ENCODE measurements at places on chromosomes 4 and X.

DNA sequence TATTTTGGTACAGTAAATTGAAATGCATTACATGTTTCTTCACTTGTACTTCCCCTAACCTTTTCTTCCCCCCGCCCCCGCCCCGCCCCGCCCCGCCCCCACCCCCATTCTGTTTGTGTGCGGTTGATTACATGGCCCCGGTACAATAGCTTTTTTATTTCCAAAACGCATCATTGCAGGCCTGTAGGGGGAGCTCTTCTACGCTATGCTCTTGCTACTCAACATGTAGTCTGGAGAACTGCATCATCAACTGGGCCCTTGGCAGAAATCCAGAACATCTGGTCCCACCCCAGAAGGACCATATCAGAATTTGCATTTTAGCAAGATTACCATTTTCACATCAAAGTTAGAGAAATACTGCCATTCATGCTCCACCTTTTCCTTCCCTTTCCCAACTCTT, 333.3 kb upstream of the DDX53 start:
- no peak for DNase-seq

DNA sequence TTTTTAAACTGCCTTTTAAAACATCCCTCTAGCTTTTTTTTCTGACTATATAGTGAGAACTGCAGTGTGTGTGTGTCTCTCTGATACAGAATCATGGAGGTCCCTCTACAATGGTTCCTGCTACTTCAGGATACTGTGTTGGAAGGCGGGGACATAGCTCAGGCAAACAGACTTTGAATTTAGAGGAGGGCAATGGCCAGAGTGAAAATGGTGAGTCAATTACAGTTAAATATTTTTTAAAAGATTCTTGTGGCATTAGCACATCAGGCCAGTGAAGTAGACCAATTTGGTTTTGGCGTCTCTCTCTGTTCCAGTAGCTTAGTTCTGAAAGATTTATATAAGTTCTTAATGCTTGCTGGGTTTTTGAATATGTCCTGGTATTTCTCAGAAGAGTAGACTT, 47.1 kb downstream of the ALG13 start:
- no peak for DNase-seq

DNA sequence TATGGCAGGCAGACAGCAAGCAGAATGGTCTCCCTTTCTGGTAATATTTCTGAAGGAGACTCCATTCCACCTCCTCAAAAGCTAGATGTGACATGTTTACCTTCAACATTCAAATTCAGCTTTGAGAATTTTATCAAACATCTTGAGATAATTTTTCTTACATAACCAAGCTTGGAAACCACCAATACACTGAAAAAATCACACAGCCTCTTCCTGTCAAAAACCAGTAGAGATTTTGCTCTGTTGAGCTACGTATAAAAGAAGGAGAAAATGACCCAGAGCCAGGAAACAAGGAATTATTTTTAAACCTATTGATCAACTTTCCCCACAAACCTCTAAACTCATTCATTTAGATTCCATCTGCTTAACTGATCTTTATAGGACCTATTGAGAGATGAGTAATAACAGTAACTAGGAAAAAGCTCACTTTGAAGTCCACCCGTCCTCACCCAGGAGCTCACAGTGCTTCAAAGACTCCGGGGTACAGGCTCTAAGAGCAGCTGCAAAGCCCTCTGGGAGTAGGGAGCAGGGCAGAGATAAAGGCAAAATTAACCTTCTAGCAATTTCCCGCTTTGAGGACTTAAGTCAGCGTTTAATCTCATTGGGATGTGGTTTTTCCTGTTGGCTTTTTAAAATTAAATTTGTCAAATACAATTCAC, 318.2 kb upstream of the RASGEF1B start:
- no peak for DNase-seq

GRCh38 chr4:54386042-54386669, 157.1 kb downstream of the PDGFRA start:
- DNase-seq: no peak

GRCh38 chr4:56250776-56251175, 136.5 kb downstream of the AASDH start:
- DNase-seq: no peak

DNA sequence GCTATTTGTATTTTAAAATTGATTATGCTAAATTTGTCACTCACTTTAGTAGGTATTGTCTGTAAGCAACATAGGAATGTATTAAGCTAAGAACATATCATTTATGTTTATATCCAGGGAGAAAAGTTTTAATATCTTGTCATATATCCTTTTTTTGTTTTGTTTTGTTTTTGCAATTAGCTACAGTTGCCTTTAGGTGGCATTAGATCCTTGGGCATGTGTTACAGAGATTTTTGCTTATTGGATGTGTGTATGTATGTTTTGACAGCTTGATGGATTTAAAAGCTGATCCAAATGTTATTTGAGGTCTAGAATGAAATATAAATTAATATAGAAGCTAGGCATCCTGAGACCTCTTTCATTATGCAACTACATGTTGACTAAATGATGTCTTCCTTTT, 36.1 kb upstream of the OTUD4 start:
- no peak for DNase-seq

DNA sequence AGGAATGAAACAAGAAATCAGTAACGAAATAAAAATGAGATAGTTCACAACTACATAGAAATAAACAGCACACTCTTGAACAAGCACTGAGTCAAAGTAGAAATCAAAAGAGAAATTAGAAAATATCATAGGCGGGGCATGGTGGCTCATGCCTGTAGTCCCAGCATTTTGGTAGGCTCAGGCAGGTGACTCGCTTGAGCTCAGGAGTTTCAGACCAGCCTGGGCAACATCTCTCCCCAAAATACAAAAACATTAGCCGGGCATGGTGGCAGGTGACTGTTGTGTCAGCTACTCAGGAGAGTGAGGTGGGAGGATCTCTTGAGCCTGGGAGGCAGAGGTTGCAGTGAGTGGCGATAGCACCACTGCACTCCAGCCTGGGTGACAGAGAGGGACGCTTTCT, 714.4 kb downstream of the GLUD2 start:
- no peak for DNase-seq

Measured in NCI-H446 (cell line).